Stimulated activated CD4-positive, alpha-beta T cell treated with anti-CD3 and anti-CD28 coated beads, Interleukin-12 subunit alpha, Interleukin-12 subunit beta, amount 100 ng/mL, for 4 hours (primary cell): ENCODE measurements at places on chromosomes 12 and 14.

DNA sequence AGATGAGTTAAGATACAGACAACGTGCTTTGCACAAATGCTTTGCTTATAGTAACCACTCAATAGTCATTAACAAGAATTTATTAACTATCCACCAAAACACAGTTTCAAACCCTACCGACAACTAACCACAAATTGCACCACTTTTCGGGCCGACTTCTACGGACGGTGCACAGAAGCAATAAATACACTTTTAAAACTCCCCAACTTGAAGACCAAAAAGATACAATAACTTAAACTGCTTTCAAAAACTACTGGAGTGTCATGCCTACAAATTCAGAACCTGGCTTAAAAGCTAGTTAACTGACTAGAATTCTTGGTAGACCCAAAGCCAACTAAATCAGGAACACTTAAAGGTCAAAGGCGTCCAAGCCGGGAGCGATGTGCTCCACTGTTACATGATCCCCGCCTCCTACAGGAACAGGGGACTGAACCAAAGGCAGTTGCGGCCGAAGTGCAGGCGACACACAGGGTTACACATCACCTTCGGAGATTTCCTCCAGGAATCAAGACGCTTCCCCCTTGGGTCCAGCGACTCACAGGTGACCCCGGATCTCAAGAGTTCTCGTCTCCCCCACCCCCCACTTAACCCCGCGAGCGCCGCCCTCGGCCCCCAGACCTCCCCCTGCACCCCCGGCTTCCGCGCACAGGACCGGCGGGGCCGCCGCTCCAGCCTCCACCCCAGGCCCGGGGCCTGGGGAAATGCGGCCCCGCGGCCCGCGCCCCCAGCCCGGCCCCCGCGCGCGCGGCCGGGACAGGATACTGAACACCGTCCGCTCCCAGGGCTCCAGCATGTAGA lies 507 bp downstream of the SPTSSA start:
- peak; percentile 12 for DNase-seq

DNA sequence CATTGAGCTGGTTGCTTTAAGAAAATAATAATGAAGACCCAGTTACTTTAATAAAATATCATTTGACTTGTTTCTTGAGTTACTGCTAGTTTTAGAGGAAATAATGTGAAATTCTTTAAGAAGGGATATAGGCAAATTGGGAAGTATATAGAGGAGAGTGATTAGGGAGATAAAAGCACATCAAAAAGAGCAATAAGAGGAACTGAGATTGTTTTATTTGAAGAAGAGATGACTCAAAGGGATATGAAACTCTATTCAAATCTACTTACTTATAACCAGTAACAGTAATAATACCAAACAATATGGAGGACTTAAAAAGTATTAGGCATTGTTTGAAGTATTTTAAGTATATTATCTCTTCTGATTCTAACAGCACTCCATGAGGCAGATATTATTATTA lies 37.1 kb downstream of the LRRK2 start:
- DNase-seq = no peak

GRCh38 chr14:79580414-79580813 lies 630.9 kb downstream of the DIO2 start:
- DNase-seq = no peak

GRCh38 chr12:65740873-65741600 lies 83.2 kb upstream of the HMGA2 start:
- peak; percentile 69 for DNase-seq

DNA sequence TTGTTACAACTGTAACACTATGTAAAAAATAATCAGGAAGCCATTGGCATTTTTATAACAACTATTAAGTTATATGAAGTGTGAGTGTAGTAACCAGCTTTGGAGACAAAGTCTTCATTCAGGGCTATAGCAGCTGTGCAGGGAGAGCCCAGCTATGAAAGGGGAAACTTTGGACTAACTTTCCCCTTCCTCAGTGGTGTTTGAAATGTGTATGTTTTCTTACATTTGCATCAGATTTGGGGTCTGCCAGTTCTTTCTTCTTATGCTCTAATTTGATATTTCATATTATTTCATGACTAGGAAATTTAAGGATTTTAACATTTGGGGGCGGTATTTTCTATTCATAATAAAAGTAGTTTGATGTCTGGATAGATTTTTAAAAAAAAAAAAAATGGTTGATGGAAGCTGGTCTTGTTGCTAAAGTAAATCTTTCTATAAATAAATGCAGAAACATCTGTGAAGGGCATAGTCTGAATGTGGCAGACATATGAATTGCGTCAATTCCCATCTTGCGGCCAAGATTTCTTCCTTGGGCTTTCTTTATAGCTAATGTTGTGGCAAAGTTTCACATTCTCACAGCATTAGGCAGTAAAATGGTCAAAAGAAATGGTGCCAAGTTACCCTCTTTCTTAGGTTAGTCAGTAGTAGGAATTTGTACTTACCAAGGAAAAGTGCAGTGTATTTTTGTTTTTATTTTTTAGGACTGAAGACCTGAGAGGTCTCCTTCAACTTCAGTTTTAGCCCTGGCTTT lies 35.6 kb downstream of the RASSF8 start:
- DNase-seq = no peak

GRCh38 chr14:36747411-36748184 lies 85.9 kb downstream of the PAX9 start:
- no peak for DNase-seq

- no peak for DNase-seq
These were observed 126.3 kb downstream of the MGST1 start for GRCh38 chr12:16473610-16474326.

- no peak for DNase-seq
These were observed 23.4 kb downstream of the LDHB start for GRCh38 chr12:21634245-21634644.

GRCh38 chr12:22573181-22573580 lies 28.8 kb upstream of the C2CD5 start:
- DNase-seq = no peak

DNA sequence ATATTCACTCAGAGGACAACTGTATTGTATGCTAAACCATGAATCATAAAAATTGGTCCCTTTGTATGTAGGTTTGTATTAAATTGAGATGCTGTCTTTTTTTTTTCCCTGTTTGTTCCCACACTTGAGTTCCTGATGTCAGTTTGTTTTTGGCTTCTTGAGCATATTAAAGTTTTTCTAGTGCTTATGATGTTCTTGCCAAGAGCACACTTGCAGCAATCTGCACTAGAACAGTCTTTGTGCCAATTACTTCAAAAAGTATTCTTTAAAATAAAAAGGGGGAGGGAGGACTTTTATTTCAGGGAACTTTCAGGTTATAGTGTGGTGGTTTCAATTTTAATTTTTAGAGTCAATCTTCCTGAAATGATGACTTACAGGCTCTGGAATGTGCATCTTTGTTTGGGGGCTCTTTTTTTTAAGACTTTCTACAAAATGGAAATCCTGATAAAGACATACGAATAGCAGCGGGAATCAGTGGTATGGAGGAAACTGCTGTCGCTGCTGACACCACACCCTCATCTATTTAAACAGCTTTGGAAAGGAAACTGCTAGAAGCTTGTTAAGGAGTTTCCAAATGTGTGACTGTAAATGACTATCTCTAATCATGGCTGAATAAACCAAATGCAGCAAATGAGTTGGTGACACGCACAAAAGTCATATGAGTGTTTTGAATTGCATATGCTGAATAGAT lies 188.6 kb downstream of the EGLN3 start:
- no peak for DNase-seq

GRCh38 chr12:118299791-118300460 lies 72.8 kb downstream of the TAOK3 start:
- no peak for DNase-seq

GRCh38 chr14:93857081-93857480 lies 68.8 kb upstream of the PRIMA1 start:
- DNase-seq = no peak

DNA sequence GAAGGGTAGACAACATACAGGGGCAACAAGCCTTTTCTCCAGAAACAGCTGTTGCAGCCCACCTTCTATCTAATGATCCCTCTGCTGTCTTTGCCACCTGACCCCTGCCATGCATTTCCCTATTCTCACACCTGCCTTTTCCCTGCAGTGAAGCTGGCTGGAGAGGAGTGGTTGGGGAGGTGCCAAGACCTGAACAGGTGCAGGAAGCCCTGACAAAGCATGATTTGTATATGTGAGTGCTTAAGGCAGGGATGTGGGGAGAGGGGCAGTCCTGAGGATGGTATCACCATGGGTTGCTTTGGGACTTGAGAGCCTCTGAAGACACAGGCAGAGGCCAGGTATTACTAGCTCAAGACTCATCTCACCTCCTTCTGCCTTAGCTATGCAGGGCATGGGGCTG lies 2.9 kb upstream of the PFDN5 start:
- DNase-seq = no peak
